ENCODE measurements at places on chromosomes 3 and 15.

DNA sequence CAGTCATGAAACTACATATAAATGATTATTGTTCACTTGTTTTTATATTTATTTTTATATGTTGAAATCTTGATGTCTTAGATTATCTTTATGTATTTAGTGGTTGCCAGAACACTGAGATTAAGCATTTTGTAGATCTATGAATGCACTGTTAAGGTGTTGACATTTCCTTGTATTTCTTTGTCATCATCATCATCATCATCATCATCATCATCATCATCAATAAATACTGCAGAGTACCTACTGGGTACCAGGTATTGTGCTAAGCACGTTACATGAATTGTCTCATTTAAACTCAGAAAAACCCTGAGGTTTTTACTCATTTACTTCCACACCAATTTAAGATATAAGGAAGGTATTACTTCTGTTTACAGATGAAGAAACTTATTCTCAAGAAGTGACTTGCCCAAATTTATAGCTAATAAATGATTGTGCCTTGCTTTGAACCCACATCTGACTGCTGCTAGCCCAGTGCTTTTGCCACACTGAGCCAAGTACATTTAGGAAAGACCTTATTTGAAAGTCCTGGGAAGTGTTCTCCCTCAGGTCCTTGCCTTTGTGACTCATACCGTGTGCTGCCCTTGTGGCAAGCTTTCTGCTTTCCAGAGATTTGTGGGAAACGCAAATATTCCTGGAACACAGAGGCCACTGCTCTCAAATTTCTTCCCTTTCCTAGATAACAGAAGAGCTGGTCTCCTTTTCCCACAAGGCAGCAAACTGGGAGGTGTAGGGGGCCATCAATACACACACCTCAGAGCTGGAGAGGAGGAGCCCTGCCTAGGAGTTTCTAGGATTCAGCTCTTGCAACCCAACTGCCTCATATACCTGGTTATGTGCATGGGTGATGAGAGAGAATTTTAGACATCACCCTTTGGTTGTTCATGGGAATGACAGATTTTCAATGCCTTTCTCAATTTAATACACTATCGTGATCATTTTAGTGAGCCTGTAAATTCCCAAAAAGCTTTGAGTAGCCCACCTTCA is 115.4 kb upstream of the C15orf61 start:
- no peak overlapping the region for H3K27ac ChIP-seq
- no peak overlapping the region for H3K4me3 ChIP-seq
- no peak for DNase-seq
- H3K27me3 ChIP-seq = no peaks in the 10 kb centered on the region

DNA sequence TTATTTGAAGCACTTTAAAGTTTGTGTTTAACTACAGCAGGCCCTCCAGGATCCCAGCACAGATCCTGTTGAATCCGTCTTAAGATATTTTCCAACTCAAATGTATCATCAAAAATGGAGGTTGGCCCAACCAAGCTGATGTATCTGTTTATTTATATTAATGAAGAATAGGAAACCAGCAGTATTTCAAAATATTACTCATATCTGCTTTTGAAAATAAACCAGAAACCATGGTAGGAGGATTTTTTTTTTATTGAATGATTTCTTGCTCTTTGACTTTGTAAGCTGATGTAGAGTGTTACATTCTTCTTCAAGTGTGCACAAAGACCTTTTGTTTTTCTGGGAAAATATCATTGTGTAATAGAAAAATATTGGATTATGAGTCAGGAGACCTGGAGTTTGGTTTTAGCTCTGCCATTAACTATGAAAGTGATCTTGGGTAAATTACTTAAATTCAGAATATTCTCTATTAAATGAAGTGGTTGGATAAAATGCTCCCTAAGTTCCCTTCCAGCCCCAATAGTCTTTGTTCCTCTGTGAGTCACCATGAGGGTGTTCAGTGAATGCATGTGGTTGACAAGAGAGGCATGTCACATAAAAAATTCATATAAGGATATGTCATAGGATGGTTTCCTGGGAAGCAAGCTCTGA is 221.3 kb upstream of the GAP43 start:
- H3K4me1 ChIP-seq = no peaks in the 10 kb centered on the region
- H3K27me3 ChIP-seq = no peaks in the 10 kb centered on the region
- H3K4me3 ChIP-seq = no peak overlapping the region
- H3K27ac ChIP-seq = no peak overlapping the region

GRCh38 chr3:112675943-112676535 is 35.1 kb upstream of the CCDC80 start:
- H3K27ac ChIP-seq = no peak overlapping the region
- H3K27me3 ChIP-seq = peaks cover 19% of the 10 kb centered on the region

DNA sequence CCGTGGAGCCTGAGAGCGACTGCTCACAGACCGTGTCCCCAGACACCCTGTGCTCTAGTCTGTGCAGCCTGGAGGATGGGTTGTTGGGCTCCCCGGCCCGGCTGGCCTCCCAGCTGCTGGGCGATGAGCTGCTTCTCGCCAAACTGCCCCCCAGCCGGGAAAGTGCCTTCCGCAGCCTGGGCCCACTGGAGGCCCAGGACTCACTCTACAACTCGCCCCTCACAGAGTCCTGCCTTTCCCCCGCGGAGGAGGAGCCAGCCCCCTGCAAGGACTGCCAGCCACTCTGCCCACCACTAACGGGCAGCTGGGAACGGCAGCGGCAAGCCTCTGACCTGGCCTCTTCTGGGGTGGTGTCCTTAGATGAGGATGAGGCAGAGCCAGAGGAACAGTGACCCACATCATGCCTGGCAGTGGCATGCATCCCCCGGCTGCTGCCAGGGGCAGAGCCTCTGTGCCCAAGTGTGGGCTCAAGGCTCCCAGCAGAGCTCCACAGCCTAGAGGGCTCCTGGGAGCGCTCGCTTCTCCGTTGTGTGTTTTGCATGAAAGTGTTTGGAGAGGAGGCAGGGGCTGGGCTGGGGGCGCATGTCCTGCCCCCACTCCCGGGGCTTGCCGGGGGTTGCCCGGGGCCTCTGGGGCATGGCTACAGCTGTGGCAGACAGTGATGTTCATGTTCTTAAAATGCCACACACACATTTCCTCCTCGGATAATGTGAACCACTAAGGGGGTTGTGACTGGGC is 7.3 kb downstream of the FAM131A start:
- H3K27me3 ChIP-seq = no peaks in the 10 kb centered on the region
- peaks cover 31% of the 10 kb centered on the region for H3K36me3 ChIP-seq
- H3K27ac ChIP-seq = no peak overlapping the region
- no peak overlapping the region for H3K4me3 ChIP-seq
- no peak for DNase-seq
- peaks cover 7% of the 10 kb centered on the region for H3K4me1 ChIP-seq

- H3K27ac ChIP-seq = no peak overlapping the region
- no peak overlapping the region for H3K4me3 ChIP-seq
- H3K4me1 ChIP-seq = no peaks in the 10 kb centered on the region
- no peaks in the 10 kb centered on the region for H3K36me3 ChIP-seq
- peaks cover 8% of the 10 kb centered on the region for H3K27me3 ChIP-seq
These were observed 133.5 kb upstream of the GALNT15 start for GRCh38 chr3:16040991-16041390.

DNA sequence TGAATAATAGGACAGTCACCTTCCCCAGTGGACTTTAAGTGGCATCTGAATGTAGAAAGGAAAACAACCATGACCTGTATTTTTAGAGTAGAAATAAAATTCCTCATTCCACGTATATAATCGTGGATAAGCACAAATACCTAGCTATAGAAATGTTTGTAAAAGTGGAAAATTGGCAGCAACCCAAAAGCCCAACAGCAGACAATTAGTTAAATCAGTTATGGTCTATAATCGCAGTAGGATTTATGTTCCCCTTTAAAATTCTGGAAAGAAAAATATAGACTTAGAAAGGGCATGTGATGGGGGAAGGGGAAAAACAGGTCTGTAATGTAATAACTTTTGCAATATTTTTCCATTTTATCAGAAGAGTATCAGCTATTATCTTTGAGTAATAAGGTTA is 241.9 kb upstream of the ST8SIA2 start:
- H3K27ac ChIP-seq = no peak overlapping the region
- DNase-seq = no peak
- no peak overlapping the region for H3K4me3 ChIP-seq
- no peaks in the 10 kb centered on the region for H3K36me3 ChIP-seq
- H3K27me3 ChIP-seq = peaks cover 7% of the 10 kb centered on the region
- no peaks in the 10 kb centered on the region for H3K4me1 ChIP-seq

- H3K27me3 ChIP-seq = peaks cover 24% of the 10 kb centered on the region
- H3K36me3 ChIP-seq = no peaks in the 10 kb centered on the region
- H3K4me3 ChIP-seq = peak within 1 kb of the TSS; percentile 85
These were observed at the start of gene TMEM266 for GRCh38 chr15:76059320-76060117. Gene TMEM266 (plus strand): TSS chr15:76059985. CDS start chr15:76134264, 74,279 bp downstream.

DNA sequence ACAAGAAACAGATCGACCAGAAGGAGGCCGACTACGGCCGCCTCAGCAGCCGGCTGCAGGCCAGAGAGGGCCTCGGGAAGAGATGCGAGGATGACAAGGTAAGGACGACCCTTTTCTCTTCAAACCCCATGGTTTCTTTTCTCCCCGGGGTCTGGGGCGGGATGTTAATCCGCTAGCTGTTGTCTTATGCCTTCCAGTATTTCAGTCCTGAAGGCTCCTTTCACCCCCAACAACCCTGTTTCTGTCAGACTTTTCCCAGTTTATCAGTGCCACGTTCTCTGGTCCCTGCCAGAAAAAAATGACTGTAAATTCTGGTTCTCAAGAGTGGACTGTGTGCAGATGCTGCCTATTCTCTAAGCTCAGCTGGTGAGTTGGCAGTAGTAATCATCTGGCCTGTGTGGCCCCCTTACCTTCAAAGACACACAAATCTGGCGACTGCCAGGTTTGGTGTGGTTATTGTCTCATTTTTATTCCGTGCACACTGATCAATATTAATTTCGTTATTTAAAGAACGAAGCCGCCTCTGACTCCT is 806 bp downstream of the GOLM2 start:
- H3K27ac ChIP-seq = peak overlapping the region; percentile 87
- DNase-seq = no peak
- H3K4me3 ChIP-seq = peak overlapping the region; percentile 90
- H3K36me3 ChIP-seq = peaks cover 10% of the 10 kb centered on the region
- no peaks in the 10 kb centered on the region for H3K27me3 ChIP-seq
- peaks cover 44% of the 10 kb centered on the region for H3K4me1 ChIP-seq
